HS-5 (cell line): ENCODE measurements at places on chromosomes 3 and 15.

- DNase-seq: no peak
These were observed 12.0 kb upstream of the GNB4 start for GRCh38 chr3:179463319-179463718.

GRCh38 chr3:6799264-6799915, 61.5 kb upstream of the GRM7 start:
- no peak for DNase-seq

- DNase-seq: no peak
These were observed 144.5 kb downstream of the PDZRN3 start for GRCh38 chr3:73480187-73480672.

DNA sequence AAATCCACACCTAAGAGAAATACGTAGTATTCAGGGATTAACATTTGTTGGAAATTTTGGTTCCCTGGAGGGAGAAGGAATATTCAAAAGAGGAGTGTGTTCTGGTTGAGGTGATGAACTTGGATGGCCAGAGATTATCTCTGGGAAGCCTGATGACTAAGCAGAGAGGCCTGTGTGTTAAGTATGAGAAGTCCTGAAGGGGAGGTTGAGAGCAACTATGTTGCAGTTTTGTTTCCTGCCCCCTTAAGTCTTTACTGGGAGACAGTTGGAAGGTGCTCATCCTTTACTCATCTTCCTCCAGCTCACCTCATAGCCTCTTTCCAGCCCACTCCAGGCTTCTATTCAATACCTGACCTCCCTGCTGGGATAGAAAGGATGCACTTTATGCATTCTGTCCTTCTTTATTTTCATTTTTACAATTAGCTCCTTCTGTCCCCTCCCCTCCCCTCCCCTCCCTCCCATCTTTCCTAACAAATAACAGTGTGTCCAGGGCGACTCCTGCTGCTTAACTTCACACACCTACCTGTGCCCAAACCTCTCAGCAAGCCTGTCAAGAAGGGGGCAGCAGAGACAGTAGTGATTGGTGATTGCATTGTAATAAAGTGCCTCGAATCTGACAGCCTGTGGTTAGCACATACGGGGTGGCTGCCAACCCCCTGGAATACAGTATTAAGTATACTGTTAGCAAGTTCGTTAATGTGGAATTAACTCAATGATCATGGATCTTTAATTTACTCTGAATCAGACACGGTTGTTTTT, 11.9 kb downstream of the RAP2B start:
- DNase-seq: peak; percentile 57

DNA sequence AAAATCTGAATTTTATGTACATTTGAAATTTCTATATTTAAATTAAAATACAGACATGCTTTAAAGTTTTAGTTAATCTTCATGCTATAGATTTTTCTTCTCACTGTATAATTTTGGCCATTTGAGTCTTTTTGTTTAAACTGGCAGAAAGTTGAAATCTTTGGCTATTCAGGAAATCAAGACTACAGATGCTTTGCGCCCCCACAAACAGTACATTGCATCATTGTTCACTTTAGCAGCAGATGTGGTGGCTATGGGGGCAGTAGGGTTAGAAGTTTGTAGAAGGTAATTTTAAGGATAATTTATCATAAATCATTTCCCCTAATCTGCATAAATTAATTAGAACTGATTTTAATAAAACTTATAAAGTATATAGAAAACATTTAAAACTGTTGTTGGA, 20.9 kb downstream of the SPPL2A start:
- DNase-seq: no peak

DNA sequence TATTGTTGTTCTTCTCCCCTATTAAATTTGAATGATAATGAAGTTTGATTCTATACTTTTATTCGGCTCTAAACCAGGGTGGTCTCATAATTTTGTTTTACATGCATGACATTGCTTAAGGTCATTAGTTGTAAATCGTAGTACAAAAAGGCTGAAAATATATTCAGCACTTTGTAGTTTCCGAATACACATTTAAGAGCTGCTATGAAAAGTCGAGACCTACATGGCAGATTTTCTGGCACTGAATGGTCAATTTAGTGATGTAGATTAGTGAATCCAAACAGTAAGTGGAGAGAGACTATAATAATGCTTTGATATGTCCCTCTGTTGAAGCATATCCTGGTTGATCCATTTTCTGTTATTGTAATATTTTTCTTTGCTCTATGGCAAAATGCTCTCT, 254.0 kb upstream of the SOX2 start:
- DNase-seq: no peak

GRCh38 chr3:106522397-106522796, 653.6 kb upstream of the CBLB start:
- no peak for DNase-seq

- no peak for DNase-seq
These were observed 857.3 kb downstream of the NAALADL2 start for GRCh38 chr3:175716446-175716845.

DNA sequence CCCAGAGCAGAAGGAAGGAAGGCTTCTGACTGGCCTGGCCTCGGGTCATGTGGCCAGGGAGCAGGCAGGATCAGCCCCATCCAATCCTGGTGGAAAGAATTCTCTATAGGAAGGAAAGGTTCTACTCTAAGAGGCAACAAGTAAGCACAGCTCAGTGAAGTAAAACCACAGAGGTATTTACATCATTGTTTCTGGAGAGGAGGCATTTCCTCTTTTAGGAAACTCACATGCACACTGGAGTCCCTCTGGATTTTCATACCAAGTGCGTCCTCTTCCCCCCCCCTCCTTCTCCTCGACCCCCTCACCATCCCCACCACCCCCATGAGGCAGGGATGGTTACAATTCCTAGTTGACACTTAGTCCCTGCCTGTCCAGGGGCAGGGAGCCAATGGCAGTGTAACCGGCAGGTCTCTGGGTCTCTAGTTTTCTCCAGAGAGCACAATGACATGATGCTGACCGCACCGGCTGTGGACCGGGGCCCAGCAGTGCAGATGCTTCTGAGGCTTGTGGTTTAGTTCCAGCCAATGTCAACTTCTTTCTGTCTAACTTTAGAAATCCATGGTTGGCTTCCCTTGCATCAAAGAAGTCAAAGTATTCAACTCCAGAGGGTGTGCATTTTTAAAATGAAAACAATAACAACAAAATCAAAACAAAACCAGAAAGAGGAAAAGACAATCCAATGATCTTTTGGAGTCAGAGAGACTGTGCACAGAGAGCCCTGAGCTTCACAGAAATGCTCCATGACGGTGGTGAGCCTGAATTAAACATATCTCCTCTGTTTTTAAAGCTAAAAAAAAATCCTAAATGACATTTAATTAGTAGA, 230.3 kb upstream of the TLE3 start:
- DNase-seq: peak; percentile 47

- peak; percentile 79 for DNase-seq
These were observed 537.8 kb downstream of the OTOL1 start for GRCh38 chr3:162034368-162034767.

DNA sequence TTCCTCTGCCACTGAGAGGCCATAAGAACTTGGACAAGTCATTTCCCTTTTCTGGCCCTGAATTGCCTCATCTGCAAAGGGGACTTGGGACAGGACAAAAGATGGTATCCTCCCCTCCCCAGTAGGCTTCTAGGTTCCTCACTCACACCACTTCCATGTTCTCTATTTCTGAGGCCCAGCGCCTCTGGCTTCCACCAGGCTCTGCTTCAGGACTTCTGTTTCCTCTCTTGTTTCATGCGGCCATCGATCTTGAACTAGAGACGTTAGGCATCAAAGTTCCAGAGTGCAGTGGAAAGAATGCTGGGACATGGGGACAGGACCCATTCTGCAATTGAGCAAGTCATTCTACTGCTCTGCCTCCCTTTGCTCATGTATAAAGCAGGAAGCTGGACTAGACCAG, 1.7 kb downstream of the TM4SF4 start:
- no peak for DNase-seq

DNA sequence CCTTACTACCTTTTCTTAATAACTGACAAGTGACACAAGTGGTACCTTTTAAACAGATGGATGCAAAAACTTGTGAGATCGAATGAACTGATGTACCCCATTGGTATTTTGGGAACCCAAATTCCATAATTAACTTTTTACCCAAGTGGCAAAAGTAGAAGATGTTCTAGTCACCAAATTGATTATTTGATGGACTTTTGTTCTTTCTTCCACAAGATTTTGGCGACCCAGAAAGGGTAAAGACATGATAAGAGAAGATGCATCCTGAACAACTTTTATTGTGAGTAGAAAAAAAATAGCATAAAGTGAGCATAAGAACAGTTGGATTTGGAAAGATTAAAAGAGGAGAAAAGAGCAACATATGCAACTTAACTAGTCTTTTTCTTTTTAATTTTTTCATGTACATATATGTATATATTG, 159.5 kb downstream of the TIGIT start:
- no peak for DNase-seq

GRCh38 chr3:194137008-194137505, 1.1 kb downstream of the HES1 start:
- no peak for DNase-seq

GRCh38 chr15:34588046-34588674, 4.7 kb upstream of the GOLGA8B start:
- peak; percentile 88 for DNase-seq

DNA sequence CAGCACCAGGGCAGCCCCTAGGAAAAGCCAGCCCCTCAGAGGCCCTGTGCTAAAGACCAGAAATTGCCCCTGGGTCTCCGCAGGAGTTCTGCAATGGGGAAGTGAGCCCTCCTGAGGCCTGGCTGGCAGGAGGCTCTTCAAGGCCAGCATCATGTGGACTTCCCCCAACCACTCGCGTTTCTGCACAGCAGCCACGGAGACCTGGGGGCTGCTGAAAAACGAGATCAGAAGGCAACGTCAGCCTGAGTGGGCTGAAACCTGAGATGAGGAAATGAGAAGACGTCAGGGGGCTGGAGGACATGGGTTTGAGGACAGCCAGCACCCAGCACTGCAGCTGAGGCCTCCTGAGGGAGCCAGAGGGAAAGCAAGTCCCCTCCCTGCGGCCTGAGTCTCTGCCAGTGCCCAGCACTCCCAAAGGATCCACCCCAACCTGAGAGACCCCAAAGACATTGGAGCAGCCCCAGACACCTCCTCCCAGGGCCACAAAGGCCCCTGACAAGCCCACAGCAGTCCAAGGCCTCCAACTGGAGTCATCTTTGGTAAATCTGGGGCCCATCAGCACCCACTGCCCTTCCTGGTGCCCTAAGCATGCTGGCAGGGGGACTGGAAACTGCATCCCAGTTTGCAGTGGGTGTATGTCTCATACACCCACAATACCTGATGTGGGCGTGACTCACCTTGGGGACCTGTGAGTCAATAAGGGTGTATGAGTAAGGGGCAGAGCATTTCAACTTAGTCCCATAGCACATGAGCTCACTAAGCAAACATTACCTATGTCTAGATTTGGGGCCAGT, 29.2 kb upstream of the CYP11A1 start:
- DNase-seq: peak; percentile 83

DNA sequence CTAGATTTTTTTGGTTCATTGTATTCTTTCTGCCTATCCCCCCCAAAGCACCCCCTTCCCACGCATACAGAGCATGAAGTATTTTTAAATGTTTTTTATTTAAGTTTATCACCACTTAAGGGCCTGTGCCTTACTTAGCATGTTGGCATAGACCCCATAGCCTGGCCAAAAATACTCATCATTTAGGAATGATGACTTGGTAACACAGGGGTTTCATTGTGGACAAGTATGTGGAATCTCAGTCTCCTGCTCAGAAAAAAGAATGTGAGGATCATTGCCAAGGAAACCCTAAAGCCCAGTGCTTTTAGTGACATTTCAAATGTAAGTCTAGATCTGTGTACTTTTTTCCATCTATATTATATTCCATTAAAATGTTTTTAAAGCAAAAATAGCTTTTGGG, 146.3 kb downstream of the ALCAM start:
- peak; percentile 63 for DNase-seq

DNA sequence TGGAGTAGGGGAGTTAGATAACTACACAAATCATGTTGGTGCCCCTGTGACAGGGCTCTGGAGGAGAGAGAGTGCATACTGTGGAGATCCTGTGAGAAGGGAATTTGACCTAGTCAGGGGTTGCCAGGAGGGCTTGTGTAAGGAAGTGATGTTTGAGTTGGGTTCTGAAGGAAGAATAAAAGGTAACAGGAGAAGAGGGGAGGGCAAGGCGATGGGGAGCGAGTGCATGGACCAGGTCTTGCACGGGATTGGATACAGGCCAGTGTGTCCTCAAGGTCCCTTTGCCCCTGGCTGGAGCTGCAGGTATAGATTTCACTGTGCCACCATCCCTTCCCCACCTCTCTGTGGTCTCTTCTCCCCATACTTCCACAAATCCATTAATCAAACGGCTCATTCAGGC, 83.9 kb downstream of the RGMA start:
- DNase-seq: no peak

GRCh38 chr3:12180218-12180617, 21.5 kb upstream of the TIMP4 start:
- DNase-seq: no peak

GRCh38 chr3:40827226-40827625, 302.5 kb downstream of the ZNF621 start:
- DNase-seq: no peak

DNA sequence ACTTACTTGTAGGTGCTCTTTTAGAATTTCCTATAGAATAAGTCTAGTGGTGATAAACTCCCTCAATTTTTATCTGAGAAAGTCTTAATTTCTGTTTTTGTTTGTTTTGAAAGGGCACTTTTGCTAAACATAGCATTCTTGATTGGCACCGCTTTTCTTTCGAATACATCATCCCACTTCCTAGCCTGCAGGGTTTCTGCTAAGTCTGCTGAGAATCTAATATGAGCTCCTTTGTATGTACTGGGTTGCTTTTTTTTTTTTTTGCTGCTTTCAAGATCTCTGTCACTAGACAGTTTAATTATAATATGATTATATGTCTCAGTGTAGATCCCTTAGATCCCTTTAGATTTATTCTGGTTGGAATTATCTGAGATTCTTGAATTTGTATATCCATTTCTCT, 21.5 kb downstream of the PFN2 start:
- no peak for DNase-seq

- no peak for DNase-seq
These were observed 461.8 kb downstream of the MAGI1 start for GRCh38 chr3:65576966-65577365.

DNA sequence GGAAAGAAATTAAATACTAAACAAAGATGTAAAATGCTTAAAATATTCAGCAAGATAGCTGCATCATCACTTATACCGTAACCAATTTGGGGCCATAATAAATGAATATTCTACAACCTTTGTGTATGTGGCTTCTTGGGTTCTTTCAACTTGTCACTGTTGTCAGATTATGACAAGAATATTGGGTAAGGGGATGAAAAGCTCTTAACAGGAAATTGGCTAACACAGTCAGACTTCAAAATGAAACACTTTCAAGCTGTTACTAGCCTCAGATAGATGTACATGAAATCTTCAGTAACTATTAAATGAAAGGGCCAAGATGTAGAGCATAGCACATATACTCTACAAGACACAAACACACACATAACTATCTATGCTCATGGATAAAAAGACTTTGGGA, 38.7 kb upstream of the ZNF385D start:
- DNase-seq: no peak

GRCh38 chr15:25789616-25789999, 73.5 kb downstream of the ATP10A start:
- no peak for DNase-seq

- DNase-seq: no peak
These were observed 111.7 kb upstream of the SMAD3 start for GRCh38 chr15:66953523-66954229.

GRCh38 chr3:142910280-142910679, 21.4 kb upstream of the PCOLCE2 start:
- DNase-seq: no peak

- no peak for DNase-seq
These were observed 56.6 kb downstream of the LSM3 start for GRCh38 chr3:14235003-14235911.

GRCh38 chr3:48196611-48197010, 8.4 kb upstream of the CDC25A start:
- no peak for DNase-seq
